ENCODE measurements at places on chromosomes 1 and 21.
A peak's percentile ranks its signal among the peaks of the same experiment; 100 is the strongest.

DNA sequence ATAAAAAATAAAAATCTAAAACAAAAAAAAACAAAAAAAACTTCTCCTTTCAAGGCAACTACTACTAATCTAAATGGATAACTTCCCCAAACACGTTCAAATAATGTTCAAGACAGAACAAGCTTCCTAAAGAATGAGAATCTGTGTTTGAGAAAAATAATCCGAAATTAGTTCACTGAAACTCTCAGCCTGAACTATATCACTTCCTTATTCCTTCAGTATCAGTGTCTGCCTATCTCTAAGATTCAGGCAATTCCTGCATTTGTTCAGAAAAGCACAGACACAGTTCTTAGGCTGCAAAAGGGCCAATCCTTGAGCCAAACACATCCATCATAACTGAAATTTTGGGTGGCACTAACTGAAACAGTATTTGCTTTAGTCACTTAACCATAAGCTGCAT lies 22.4 kb downstream of the DSTYK start:
- no peak for DNase-seq

GRCh38 chr21:45505416-45506021 lies 36.7 kb downstream of the SLC19A1 start:
- no peak for DNase-seq

DNA sequence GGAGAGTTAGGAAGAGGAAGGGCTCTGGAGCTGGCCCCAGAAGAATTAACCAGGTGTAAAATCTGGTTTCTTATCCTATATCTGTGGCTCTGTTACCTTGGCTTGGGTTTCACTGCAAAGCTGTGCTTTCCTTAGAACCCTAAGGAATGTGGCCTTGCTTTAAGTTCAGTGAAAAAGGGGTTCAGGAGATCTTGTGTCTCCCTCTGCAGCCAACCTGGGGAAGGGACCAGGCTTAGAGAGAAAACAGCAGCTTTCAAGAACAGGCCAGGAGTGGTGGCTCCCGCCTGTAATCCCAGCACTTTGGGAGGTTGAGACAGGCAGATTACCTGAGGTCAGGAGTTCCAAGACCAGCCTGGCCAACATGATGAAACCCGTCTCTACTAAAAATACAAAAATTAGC lies 16.1 kb upstream of the MYCL start:
- no peak for DNase-seq

GRCh38 chr1:19387045-19387467 lies 74.9 kb downstream of the SLC66A1 start:
- no peak for DNase-seq

GRCh38 chr1:147890177-147890790 lies 12.3 kb upstream of the GJA8 start:
- peak; percentile 29 for DNase-seq

GRCh38 chr1:116806245-116806644 lies 52.0 kb downstream of the CD2 start:
- DNase-seq, result peak; percentile 40

GRCh38 chr1:101116006-101116405 lies 90.4 kb upstream of the DPH5 start:
- DNase-seq, result no peak

DNA sequence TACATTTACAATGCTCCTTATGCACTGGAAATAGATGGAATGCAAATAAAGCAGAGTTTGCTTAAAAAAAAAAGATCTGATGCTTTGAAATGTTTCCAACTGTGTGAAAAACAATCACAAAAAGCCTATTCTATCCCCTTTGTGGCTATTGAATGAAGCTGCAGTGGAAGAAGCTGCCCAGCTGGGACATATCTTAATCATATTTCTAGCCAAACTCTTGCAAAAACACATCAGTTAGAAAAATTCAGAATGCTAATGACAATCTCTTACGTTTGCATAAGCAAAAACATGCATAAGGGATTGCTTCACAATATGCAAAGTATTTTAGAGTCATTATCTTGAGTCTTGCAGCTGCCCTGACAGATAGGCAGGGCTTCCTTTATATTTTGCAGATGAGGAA lies 526.4 kb upstream of the USP24 start:
- no peak for DNase-seq

- DNase-seq, result no peak
Measured at GRCh38 chr1:72284348-72285073, 2.2 kb upstream of the NEGR1 start.

DNA sequence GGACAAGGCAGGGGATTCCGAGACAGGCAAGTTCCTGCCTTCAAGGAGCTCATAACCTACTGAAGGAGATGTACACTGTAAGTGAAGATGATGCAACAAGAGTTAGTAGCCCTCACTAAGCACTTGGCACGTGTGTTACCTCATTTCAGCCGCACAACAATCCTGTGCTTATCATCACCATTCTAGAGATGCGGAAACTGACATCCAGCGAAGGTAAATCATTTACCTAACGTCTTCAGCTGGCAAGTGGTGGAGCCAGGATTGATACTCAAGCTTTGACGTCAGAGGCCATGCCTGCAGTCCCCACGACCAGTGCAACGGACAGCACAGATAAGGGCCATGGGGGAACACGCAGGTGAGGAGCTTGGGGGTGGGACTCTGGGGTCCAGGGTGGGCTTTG lies 2.9 kb upstream of the UBXN10 start:
- DNase-seq, result no peak
